ENCODE measurements at places on chromosomes 16 and 17.
A peak's percentile ranks its signal among the peaks of the same experiment; 100 is the strongest.

GRCh38 chr17:5203908-5204294 is 12.2 kb upstream of the ZNF594 start:
- DNase-seq = no peak

GRCh38 chr17:37490022-37490587 is 414 bp downstream of the DUSP14 start:
- peak; percentile 53 for DNase-seq

- no peak for DNase-seq
These were observed 9.1 kb downstream of the WSCD1 start for GRCh38 chr17:6079155-6079888.

DNA sequence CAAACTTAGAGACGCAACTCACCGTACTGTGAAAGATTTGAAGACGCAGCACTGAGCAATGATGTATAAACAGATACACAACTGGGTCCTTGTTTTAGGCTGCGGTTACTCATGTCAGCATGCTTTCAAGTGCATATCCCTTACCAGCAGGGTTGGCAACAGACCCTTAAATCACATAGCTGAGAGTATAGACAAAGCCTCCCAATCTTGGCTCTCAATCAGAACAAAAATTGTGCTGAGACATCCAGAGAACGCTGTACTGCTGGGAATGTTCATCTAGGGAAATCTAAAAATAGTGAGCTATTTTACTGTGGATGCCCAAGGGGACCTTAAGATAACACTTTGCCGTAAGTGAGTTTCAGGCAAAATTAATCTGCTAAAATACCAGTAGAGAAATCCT is 84.4 kb upstream of the NUDT7 start:
- DNase-seq = no peak

GRCh38 chr17:71764505-71764904 is 356.3 kb upstream of the SOX9 start:
- peak; percentile 19 for DNase-seq

DNA sequence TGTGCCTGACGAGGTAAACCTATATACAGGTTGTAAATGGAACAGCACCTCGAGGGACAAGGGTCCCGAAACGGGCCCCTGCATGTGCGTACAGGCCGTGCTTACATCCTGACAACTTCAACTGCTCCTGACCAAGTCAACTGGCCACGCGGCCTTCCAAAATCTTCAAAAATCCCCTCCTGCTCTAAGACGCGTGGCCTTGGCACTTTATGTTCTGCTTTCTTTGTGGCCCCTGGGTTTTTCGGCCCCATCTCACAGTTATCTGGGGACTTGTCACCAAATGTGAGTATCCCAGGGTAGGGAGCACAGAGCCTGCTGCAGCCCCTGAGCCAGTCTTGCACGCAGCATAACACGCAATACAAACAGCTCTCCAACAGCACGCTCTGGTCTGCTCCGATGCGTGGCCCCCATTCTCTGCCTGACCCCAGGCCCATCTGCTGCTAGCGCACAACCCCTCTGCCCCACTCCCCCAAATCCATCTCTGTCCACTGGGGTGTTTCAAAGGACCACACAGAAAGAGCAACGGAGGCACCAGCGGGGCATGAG is 659 bp downstream of the RPH3AL start:
- no peak for DNase-seq

All from A673 (cell line).